ENCODE measurements at places on chromosomes 4 and X. TPM values are rescaled to one million over a fixed set of nuclear protein-coding genes. Genes with fewer than 3 reads are reported as not detected.

- H3K4me3 ChIP-seq = no peak overlapping the region
- DNase-seq = peak; percentile 78
- no peaks in the 10 kb centered on the region for H3K27me3 ChIP-seq
- H3K27ac ChIP-seq = peak overlapping the region; percentile 30
Observed at GRCh38 chr4:76879731-76880364, 18.1 kb downstream of the SOWAHB start.

- H3K27me3 ChIP-seq = no peaks in the 10 kb centered on the region
- H3K4me1 ChIP-seq = peaks cover 6% of the 10 kb centered on the region
- DNase-seq = no peak
Observed at GRCh38 chrX:41542536-41542935, 95.4 kb downstream of the NYX start.

Gene AKAP17A
- 10.6 TPM for total RNA-seq

Gene CENPE
- 14.5 TPM for total RNA-seq

Gene VSIG4
- not detected for total RNA-seq

Measured in IMR-90 (cell line).